ENCODE measurements at places on chromosomes 11 and 22.

DNA sequence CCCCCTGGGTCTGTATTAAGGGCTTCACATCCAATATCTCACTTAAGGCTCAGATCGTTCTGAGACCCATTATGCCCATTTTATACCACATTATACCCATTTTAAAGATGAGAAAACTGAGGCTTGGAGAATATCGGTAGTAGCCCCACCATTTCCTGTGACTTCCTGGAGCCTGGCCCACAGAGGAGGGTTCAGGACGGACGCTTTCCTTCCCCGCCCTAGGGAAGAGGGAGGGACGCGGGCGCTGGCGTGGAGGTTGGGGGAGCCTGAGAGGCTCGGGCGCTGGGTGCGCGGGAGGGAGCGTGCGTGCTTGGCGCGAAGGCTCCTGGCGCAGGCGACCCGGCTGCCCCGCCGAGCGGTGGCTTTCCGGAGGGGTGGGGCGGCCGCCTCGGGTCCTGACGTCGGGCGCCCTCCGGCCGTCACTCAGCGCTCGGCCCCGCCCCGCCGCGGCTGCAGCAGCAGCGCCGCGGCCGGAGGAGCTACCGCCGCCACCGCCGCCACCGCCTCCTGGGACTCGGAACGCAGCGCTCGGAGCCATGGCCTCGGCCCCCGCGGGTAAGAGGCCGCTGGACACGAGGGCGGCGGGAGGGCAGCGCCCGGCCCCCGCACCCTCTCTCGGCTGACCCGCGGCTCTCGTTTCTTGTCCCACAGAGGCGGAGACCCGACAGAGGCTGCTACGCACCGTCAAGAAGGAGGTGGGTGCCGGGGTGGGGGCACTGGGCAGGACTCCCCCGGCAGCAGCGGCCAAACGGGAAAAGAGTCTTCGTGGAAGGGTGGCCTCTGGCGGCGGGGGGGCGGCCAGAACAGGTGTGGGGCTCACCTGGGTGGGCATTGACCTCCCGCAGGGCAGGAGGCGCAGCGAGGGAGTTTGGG is at the start of gene SGSM1:
Gene SGSM1 (plus strand): TSS at position 422 of the 873 bp plus-strand sequence. CDS start 115 bp downstream, at position 537.
- peak; percentile 19 for DNase-seq

DNA sequence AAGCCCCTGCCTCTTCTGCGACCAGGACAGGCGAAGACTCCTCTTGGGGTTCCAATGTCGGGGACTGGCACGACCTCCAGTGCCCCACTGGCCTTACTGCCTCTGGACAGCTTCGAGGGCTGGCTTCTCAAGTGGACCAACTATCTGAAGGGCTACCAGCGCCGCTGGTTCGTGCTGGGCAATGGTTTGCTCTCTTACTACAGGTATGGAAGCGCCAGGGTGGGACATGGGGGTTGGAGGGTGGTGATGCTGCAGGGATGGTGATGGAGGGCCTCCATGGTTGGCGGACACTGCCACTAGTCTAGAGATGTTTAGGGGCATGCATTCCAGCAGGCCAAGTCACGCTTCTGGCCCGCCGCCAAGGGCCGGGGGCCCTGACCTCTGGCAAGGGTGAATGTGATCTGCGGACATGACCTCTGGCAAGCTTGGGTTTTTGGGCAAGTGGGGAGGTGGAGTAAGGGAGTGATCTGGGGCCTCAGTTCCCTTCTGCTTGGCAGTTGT is 727 bp downstream of the OSBP2 start:
- no peak for DNase-seq

GRCh38 chr22:43038325-43038724 is 23.4 kb upstream of the PACSIN2 start:
- DNase-seq: no peak

DNA sequence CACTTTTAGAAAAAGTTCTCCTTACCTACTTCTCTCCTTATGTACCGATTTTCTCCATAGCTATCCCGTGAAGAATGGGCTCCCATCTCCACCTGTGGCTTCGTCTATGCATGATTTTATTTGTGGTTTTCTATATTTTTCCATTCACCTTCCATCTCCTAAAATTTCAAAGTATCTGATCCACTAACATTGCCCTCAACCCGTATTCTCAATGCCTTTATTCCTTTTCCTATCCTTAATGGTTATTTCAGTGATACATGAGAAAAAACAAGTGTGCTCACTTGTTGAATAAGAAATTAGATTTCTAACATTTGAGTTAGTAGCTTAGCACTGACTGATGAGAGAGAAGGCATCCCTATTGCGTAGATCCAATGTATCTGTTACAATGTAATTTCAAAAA is 16.9 kb downstream of the CYP2R1 start:
- DNase-seq: no peak

- no peak for DNase-seq
These were observed 23.7 kb downstream of the SLC22A6 start for GRCh38 chr11:62961017-62961570.

DNA sequence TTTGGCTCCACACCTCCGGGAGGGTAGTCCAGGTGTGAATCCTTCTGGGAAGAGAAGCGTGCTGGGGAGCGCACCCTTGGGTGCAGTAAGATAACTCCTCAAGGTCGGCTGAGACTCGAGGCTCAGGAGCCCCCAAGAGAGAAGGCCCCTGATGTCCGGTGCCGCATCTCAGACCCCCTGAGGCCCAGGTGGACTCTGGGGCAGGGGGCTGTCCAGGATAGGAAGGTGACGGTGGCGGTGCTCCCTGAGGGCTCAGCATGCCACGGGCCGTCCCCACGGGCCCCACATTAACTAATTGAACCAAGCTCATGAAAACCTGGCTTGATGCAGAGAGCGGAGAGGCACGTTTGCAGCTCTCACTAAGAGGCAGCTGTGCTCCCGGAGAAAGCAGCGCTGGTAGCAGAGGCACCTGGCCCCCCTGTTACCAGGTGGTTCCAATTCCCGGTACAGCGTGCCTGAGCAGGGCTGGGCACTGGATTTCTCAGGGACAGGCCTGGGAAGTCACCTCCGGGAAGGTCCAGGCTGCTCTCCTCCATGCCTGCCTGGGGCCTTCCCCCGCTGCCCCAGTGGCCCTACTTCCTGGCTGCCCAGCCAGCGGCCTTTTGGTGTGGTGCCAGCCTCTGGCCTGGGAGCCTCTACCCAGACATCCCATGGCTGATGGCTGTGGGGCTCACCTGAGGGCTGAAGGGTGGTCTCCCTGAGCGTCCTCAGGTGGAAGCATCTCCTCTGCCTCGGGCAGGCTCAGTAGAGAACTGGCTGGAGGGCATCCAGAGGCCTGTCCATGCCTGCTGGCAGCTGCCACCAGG is 1.1 kb downstream of the KCNQ1 start:
- DNase-seq: no peak

All from lower leg skin (tissue), 4 donors.